A549 treated with DMSO at 1 μM for 4 hours (cell line): ENCODE measurements at places on chromosomes 1 and 21. TPM values are rescaled to one million over a fixed set of nuclear protein-coding genes. Genes with fewer than 3 reads are reported as not detected.

Gene ZNF648
- not detected in 5 replicates for total RNA-seq

Gene ST7L
- total RNA-seq = 10.6 to 13.2 TPM (median 11.6 TPM) in 5 replicates

Gene C1orf74
- 1.3 to 2.1 TPM (median 1.8 TPM) in 5 replicates for total RNA-seq

Gene CNR2
- total RNA-seq = not detected in 5 replicates

Gene BARHL2
- not detected in 5 replicates for total RNA-seq

Gene NOTCH2NLA
- 12.0 to 15.2 TPM (median 14.5 TPM) in 5 replicates for total RNA-seq
